ENCODE measurements at places on chromosomes 4 and X.

- no peak for DNase-seq
Measured at GRCh38 chr4:189845145-189845846, 95.4 kb upstream of the FRG1 start.

- DNase-seq: peak; percentile 51
Measured at GRCh38 chrX:143635915-143636314, at the start of gene SLITRK4. Gene SLITRK4 (minus strand): TSS chrX:143636101. CDS start chrX:143631108, 4,993 bp downstream.

DNA sequence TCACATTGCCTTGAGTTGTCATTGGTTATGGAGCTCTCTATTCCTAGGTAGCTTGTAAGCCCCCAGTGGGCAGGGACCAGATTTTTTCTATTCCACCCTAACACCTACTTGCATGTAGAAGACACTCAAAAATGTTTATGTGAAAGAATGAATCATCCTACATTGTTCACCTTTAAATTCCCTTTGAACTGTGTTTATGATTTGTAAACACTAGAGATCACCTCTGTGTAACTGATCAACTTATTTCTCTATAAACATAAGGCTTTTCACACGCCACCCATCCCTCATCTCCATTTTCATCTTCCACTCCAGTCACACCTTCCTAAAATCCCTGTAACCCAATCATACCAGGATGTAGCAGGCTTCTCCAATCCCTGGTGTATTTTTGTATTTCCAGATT, 142.6 kb upstream of the LEF1 start:
- no peak for DNase-seq

DNA sequence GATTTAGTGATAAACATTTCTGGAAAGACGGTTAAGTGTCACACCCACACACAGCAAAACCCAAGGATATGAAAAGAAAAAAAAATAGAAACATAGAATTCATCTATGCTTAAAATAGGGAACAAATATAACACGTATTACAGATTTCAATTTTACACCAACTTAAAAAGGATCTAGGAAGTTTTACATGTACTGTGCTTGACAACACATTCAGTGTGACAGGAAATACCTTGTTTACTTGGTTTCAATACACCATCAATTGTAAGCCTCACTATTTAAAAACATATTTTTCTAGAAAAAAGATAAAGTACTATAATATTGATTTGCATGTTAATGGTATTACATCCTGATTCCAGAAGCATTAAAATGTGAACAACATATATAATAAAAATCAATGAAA, 77.0 kb upstream of the SPRY1 start:
- DNase-seq: no peak

- no peak for DNase-seq
Measured at GRCh38 chr4:48831532-48832030, 693 bp downstream of the OCIAD1 start.

GRCh38 chr4:24514808-24515207, 69.5 kb downstream of the DHX15 start:
- DNase-seq: no peak

DNA sequence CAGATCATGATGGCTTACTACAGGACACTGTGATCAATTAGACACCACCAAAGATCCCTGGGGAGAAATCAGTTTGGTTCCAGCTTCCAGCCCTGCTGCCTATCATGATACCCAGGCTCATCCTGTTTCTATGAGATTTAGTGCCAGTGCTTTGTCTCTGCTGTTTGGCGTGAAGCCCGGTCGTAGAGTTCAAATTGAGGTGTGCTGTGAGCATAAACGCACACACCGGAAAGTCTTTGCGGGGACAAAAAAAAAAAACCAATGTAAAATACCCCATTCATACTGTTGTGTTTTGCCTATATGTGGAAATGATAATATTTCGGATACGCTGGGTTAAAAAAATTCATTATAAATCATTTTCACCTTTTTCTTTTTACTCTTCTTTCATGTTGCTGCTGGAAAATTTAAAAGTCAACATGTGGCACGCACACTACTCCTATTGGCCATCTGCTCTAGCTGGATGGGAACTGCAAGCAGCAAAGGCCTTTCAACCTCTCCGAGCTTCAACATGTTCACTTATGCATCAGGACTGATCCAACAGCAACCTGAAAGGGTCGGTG, 607 bp upstream of the DKC1 start:
- no peak for DNase-seq

DNA sequence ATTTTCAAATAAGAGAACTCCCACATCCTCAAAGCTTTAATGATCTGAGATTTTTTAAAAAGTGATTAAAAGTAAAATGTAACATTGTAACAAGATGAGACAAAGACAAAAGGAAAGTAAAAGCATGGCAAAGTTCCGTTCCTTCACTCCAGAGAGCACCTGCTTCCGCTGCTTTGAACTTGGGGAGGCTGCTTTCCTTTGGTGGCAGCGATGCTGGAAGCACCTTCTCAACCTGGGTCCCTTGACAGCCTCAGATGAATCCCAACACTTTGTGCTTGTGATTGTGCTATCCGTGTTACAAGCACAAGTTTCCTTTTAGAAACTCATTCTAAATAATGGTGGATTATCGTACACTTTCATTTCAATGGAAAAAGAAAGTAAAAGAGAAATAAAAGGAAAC, 59.7 kb downstream of the HADH start:
- DNase-seq: no peak

DNA sequence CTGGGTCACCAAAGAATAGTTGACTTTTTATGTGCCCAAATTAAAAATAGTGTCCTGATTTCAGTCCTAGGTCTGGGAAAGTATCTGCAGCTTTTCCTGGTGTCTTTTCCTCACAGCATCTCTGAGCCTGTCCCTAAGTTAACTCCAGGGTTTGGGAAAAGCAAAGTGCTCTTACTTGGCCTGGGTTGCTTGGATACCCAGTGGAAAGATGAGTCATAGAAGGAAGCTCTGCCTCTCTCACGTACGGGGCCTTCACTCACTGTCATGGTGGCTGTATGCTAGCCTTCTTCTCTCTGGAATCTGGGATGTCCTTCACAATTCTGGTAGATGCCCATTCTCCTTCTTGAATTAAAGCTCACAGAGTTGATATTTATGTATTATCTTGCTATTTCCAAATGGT, 607.3 kb downstream of the ANKRD50 start:
- no peak for DNase-seq

DNA sequence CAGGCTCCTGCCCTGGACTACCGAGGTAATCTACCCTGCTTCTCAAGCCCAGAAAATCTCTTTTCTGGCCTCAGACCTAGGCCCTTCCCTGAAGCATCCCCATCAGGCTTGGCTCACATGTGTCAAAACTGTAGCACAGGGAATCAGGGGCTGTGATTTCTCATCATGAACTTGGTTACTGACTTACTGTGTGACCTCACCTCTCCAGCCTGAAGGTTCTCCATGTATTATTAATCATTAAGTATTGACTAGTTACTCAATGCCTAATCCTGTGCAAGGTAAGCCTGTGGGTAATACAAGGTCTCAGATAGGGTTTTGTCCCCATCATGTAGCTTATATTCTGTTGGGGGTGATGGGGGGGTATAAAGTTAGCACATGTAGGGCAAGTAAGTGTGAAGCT, 6.8 kb downstream of the SRPX2 start:
- DNase-seq: no peak

DNA sequence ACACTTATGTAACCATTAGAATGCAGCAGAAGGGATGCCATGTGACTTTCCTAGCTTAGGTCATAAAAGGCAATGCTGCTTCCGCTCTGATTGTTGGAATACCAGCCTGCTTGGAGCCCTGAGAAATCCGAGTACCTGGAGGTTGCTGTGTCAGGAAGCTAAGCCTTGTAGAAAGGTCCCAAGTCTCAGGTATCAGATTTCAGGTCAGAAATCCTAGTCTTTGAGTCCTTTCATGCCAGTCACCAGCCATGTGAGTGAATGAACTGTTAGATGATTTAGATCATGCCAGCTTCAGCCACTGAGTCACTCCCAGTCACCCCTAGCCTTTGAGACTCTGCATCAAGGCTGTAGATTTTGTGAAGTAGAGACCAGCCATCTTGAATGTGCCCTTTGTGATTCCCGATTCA, 23.5 kb downstream of the RAP1GDS1 start:
- no peak for DNase-seq

DNA sequence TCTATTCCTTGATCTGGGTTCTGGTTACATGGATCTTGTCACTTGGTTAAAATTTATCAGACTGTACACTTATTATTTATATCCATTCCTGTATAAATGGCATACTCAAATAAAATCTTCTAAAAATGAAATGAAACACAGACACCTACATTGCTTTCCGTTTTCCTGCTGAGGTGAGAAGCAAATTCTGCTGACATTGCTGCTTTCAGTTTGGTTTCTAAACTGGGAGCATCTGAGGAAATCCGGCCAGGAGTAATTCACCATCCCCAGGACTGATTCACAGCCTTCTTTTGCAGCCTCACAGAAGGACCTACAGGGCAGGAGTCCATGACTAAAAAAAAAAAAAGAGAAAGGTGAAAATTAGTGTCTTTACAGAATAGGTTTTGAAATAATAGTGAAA, 93.6 kb downstream of the CORIN start:
- DNase-seq: no peak

DNA sequence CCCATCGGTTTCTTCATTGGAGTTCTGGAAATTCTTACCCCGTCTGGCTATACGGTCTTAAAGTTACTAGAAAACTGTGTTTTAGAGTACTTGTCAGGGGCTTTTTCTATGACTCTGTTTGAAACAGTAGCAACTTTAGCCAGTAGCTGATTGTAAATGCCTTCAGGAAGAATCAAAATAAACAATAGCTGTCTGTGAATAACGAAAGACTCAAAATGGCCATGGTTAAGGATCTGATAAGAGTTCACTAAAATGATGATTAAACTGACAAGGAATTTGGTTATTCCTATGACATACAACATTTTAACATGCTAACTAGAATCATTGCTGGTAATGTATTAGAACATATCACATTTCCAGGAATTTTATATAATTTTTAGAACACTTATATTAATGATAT, 191.0 kb downstream of the EVC2 start:
- no peak for DNase-seq

DNA sequence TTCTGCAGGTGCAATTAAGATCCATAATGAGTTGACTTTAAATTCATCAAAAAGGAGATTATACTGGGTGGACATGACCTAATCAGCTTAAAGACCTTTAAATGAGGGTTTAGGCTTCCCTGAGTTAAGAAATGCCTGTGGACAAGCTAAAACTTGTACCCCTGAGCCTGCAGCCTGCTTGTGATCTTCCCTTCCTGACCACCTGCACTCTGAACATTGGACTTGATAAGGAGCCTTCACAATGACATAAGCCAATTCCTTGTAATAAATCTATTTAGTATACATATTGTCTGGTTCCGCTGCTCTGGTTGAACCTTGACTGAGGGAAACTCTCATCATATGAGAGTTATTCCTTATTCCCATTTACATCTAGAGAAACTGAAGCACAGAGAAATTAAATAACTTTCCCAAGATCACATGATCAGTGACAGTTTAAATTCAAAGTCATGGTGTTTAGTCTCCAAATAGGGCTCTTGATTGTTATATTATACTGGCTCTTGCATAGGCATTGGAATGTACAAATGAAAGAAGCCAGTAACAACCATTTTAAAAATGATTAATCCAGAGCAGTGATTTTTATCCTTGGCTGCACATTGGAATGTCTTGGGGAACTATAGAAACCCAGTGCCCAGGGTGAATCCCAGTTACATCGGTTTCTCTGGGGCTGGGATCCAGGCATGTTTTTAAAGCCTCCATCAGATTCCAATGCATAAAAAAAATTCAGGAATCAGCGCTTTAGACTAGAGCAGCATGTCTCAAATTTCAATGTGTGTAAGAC, 136.1 kb downstream of the MSL3 start:
- no peak for DNase-seq

DNA sequence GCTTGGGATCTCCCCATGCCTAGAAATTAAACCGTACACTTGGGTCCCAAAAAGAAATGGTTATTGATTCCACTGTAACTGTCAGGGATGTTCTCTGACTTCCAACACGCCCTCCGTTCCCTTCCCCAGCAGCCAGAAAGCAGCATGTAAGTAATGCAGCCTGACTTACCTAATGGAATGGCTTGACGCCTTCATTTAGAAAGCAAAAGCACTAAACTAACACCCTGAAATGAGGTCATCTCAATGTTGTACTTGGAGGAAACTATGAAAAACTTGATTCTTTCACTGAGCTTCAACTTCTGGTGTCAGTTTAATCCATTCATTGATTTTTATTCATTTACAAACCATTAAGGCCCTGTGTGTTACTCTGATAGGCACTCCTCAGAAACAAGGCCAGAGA, 110.8 kb upstream of the NOCT start:
- DNase-seq: no peak

- DNase-seq: no peak
Measured at GRCh38 chrX:148785256-148785655, 284.8 kb downstream of the AFF2 start.
